ENCODE measurements at places on chromosomes 6 and 20.

DNA sequence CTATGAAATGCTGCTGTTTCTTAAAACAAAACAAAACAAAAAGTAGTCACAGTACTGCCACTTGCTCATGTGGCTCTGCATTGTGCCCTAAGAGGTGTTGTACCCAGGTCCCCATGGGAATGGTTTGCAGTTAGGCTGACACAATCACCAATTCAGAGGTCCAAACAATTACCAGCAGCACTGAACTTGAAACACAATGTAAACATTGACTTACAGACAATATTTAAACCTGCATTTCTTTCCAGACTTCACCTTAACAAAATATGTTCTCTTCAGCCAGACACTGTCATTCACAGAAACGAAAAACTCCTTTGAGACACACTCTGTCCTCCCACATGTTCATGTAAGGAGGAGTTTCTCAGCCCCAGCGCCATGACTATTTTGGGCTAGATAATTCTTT lies 206.8 kb upstream of the ARG1 start:
- DNase-seq: no peak

DNA sequence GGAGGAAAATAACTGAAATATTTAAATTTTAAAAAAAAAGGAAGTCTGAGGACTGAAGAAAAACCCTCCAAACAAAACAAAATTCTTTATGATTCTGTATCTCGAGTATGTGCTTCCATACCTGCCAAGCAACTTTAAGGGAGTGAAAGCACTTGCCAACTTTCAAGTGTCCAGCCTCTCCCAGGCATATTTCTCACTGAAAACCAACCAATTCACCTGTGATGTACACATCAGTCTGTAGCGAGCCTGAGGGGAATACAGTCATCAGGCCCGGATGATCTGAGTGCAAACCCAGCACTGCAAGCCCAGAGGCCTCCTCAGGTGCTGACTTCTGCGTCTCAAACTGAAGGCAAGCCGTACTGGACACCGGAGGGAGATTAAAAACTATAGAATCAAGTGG lies 164.8 kb upstream of the NT5E start:
- DNase-seq: no peak

DNA sequence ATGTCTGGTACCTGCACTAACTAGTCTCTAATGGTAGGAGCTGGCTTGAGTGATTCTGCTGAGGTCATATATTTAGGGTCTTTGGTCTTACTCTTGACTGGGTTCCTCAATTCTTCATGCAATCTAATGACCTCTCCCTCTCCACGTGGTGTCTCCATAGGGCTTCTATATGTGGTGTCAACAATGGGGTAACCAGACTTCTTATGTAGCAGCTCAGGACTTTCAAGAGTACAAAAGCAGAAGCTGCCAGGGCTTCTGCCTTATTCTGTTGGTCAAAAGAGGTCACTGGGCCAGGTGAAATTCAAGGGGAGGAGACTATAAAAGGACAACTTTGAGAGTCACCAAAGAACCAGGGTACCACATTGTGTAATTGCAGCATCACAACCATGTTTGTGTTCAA lies 54.3 kb downstream of the NUS1 start:
- DNase-seq: no peak

DNA sequence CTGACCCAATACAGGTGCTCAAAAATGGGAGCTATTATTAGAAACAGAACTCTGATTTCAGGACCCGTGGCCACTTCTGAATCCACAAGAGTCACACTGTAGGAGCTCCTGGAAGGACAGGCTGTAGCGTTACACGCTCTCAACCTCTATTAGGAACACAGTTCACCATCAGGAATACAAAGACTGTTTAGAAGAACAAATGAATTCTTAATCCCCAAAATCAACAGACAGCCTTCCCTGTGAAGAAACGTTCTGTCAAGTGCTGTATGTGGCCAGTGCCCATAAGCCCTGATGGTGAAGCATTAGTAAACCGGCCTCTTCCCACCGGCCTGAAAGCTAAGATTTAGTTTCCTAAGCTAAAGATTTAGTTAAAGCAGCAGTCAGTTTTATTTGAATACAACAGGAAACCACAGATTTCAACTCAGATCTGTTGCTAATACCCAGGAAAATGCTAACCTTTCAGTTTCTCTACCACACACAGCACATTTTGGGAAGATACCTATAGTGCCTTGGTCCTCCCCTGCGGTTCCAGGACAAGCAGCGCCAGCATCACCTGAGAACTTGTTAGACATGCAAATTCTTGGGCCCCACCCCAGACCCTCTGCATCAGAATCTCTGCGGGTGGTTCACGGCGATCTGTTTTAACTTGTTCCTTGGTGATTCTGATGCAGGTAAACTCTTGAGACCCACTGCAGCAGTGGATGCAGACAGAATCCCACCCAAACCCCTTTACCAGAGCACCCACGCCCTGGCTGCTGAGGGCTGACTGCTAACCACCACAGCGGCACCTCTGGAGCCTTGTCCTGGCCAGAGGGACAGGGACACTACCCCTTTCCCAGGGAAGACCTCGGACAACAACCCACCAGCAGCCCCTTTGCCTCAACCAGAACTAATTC lies 33.4 kb downstream of the MTRES1 start:
- no peak for DNase-seq

DNA sequence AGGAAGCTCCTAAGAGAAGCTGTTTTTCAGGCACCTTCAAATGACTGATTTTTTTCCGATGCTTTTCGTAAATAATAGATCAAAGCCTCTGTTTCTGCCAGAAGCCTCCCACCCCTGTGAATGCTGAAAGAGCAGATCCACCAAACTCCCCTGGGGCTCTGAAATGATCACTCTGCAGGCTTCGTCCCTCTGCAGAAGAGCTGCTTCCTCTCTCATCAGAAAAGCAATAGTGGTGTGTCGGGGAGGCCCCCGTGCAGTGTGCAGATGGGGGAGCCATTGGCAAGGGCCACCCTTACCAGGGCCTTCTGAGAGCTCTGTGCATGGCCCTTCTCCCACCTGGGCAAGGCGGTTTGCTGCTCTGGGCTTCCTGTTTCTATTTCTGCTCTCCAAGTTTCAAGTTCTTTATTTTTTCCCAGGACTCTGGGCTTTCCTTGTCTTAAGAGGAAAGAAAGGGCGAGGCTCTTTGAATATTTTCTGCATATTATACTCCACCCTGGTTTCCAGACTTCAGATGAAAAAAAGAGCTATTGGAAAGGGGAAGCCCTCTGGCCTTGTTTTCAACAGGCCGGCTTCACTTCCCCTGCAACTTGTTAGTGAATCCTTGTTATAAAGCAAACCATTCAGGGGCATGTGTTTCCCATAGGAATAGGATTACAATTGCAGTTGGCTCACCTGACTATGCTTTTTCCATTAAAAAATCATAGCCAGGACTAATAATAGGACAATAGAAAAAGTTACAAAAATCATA lies 155.2 kb downstream of the TTLL2 start:
- no peak for DNase-seq

GRCh38 chr20:53274807-53275206 lies 302.6 kb downstream of the TSHZ2 start:
- DNase-seq: no peak

GRCh38 chr20:38130687-38131587 lies 34.1 kb downstream of the TGM2 start:
- DNase-seq: no peak

DNA sequence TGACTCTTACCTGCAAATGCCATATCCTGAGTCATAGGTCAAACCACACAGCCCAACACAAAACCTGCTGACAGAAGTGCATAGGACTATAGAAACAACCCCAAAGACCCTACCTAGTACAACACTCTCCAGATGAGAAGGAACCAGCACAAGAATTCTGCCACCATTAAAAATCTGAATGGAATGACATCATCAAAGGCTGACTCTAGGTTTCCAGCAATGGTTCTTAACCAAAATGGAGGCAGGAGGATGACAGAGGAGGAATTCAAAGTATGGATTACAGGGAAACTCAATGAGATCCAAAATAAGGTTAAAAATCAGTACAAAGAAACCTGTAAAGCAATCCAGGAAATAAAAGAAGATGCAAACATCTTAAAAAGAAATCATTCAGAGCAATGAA lies 31.2 kb downstream of the OR14J1 start:
- DNase-seq: no peak

DNA sequence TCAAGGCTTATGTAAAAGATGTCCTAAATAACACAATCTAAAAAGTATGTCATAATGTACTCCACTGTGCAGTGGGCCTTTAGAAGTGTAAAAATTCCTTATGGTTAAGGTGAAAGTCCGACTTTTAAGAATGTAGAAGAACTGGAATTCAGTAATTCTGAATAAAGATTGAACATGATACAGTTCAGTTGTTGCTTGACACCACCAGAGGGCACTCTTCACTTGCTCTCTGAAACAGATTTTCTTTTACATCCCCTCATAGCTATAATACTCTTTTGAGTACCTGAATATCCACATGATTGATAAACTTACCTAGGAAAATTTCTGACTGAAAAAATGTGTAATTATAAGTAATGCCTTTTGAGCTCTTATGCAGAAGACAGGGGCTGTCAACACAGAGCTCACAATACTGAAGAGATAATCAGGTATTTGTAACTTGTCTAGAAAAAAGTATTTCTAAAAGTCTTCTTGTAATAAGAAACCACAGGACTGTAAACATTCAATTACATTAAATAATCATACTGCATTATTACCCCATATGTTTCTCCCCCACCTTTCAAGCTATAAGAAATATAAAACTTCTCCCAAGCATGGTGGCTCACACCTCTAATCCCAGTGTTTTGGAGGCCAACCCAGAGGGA lies 92.1 kb downstream of the POPDC3 start:
- no peak for DNase-seq

DNA sequence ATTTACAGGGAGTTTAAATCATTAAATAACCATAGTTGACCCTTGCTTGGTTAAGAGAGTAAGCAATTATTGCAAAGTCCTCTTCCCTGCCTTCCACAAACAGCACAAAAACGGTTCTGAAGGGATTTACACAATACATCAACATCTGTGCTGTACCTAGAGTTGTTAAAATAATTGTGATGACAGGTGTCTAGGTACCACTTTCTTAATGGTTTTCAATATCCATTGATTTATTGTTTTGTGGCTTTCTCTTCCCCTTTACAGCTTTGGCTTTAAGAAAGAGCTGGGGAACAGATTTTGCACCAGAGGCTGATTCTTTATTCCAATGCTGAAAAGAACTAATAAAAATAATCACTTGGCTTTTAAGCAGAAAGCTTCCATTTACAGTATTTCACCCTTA lies 598 bp upstream of the SOX4 start:
- DNase-seq: no peak

DNA sequence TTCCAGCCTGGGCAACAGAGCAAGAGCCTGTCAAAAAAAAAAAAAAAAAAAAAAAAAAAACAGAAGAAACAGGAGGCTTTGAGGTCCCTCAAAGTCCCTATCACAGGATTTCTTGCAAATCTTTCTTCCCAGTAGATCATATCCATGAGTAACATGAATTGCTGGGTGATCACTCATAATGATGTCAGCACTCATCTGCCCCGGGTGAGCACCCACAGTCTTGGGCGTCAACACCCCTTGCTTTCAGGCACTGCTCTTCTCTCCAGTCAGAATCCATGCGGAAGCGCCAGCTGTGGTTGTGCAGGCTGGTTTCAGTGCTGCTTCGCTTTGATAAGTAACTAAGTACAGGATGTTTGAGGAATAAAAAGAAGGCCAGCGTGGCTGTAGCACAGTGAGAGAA lies 40.2 kb upstream of the INSM1 start:
- no peak for DNase-seq

DNA sequence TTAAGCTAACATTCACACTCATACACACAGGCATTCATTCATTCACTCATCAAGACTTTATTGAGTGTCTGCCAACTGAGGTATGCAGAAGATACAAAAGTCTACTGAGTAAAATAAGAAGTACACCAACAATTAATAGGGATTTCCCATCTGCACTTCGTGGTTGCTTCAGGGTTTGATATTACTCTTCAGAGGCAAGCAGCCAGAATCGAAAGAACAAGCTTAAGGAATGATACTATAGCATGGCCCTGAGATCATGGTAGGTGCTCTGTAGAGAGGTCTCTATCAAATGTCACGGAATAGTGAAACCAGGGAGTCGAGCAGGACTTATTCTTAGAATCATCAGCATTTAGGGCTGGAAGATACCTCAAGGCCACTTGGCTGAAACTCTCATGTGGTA lies 135.4 kb downstream of the NRN1 start:
- no peak for DNase-seq

DNA sequence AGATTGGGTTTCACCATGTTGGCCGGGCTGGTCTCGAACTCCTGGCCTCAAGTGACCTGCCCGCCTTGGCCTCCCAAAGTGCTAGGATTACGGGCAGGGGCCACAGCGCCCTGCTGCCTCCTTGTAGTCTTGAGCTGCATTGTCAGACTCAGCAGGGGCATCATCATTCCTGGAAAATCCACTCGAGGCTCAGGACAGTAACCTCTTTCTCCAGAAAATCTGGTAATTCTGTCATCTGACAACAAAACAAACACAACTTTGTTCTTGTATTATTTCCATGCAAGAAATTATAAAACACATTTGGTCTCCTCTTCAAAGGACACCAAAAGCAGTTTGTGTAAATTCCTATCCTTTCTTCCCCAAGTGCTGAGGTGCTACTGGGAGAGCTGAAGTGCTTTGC lies 137.2 kb upstream of the INSM1 start:
- DNase-seq: no peak

GRCh38 chr20:58141496-58141895 lies 87.0 kb downstream of the ANKRD60 start:
- DNase-seq: no peak

DNA sequence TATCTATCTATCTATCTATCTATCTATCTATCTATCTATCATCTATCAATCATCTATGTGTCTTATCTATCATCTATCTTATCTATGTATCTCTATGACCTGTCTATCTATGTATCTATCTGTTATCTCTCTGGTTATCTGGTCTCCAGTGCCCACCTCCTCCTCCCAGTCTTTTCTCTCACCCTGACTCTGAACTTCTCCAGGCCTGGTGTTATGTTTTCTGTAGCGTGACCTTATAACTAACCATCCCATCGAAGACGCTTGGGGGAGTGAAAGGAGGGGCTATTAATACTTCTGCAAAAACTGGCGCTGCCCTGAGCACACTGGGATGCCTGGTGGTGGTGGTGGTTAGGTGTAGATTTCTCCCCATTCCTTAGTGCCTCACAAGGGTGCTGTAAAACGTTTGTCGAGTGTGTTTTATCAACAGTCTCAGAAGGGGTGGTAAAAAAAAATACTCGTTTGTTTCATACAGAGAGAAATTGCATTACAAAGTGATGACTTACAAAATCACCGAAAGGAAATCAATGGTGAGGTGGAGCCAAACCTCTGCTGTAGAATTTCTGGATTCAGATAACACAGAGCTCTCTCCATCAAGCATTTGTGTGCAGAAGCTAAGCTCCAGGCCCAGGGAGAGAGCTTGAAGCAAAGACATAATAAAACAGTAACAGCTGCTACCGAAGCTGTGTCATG lies 156.2 kb downstream of the BCAS1 start:
- no peak for DNase-seq

All from skeletal muscle cell (primary cell).